ENCODE measurements at places on chromosomes 13 and 19.
A peak's percentile ranks its signal among the peaks of the same experiment; 100 is the strongest.

- no peak for DNase-seq
Measured at GRCh38 chr13:91930687-91931086, 532.3 kb downstream of the GPC5 start.

DNA sequence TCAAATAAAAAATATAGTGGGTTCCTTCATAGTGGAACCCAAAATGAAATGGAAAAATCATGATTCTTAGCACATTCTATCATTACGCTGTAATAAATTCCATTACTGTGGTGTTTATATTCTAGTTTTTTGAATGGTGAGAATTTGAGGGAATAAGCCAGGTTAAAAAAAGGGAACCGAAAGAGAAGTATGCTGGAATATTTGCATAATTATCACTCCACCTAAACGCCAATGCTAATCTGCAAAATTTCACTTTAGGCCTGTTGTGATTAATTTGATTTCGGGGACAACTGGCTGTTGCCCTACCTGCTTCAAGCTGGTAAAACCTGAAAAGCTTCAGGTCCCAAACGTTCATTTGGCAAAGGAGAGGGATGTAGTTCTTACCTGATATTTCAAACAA is 32.1 kb upstream of the SCEL start:
- no peak for DNase-seq

- no peak for DNase-seq
Measured at GRCh38 chr19:4080473-4080872, 13.8 kb upstream of the ZBTB7A start.

DNA sequence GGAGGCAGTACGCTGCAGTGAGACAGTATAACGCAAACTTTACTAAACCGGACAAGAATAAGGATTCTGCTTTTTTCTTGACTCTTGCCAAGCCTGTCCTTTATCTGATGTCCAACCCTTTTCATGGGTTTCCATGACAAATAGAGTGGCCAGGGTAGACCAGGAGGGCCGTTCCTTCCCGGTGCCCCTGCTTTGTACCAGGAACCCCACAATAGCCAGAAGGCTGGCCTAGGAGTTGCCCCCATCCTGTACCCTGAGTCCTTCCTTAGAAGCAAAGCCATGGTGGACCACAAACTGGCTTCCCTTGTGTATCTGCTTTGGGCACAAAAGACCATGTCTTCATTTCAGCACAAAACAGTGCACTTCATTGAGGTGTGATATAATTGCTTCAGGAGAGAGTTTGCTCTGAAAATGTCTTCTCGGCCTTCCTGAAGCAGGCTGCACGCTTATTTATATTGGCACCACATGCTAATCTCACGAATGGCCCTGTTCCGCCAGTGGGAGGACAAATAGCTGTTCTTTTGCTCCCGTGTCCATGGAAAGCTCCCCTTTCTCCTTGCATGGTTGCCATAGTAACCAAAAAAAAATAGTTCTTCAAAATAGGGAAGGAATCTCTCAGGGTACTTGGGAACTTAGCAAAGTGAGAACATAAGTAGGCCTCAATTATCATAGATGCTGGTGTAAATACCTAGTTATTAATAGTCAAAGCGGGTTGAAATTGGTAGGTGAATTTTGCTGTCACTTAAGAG is 222.1 kb downstream of the ZIC5 start:
- no peak for DNase-seq

GRCh38 chr19:49718511-49718910 is 27.6 kb downstream of the CPT1C start:
- no peak for DNase-seq

DNA sequence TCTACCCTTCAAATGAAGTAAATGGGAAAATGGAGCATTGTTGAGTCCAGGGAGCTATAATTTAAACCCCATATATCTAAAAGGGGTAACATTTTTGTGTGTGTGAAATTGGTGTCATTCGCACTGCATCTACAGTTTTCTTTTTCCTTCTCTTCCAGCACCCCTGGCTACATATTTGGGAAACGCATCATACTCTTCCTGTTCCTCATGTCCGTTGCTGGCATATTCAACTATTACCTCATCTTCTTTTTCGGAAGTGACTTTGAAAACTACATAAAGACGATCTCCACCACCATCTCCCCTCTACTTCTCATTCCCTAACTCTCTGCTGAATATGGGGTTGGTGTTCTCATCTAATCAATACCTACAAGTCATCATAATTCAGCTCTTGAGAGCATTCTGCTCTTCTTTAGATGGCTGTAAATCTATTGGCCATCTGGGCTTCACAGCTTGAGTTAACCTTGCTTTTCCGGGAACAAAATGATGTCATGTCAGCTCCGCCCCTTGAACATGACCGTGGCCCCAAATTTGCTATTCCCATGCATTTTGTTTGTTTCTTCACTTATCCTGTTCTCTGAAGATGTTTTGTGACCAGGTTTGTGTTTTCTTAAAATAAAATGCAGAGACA is 28.6 kb downstream of the ALOX5AP start:
- no peak for DNase-seq

- DNase-seq: no peak
Measured at GRCh38 chr19:6221878-6222746, 57.7 kb downstream of the MLLT1 start.

DNA sequence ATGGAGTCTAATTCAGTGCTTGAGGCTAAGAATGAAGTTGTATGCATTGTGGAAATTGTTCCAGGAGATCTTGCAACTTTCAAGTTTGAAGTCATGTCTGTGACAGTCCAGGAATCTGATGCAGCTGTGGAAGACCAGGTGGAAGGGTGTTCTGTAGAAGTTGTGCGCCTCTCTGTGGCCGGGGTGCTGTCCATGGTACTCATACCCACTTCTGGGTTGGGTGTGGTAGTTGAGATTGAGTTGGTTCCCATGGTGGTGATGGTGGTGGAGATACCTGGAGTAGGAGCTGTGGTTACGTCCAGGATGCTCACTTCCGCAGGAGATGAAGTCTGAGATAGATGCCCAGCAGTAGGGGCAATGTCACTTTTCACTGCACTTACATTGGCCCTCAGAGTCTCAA is 44.3 kb downstream of the MUC16 start:
- no peak for DNase-seq

GRCh38 chr13:46342538-46342937 is 44.5 kb downstream of the RUBCNL start:
- no peak for DNase-seq

DNA sequence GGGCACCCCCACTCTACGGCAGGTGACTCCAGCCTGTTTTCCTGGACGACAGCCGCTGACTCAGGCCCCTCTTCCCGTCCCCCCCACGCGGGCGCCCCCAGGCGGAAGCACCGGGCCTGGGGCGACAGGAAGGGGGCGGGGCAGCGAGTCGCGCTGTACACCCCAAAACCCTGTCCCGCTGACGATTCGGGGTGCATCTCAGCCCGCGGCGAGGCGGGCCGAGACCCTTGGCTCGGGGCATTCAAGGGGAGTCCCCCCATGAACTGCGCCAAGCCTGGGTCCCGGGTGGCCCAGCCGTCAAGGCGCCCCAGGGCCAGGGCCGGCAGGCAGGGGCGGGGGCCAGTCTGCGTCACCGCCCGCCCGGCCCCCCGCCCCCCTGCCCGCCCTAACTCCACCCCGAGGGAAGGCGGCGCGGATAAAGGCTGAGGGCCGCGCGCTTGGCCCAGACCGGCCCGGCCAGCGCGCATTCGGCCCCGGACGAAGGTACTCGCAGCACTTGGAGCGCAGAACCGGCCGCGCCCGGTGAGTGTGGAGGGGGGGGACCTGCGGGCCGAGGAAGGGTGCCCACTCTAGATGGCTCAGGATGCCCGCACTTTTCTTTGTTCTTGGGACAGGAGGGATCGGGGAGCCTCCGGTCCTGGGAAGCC is at the start of gene MIDN:
Gene MIDN (plus strand): TSS at position 445 of the 647 bp plus-strand sequence. CDS start 1,714 bp downstream, outside the sequence.
- DNase-seq: peak; percentile 47

DNA sequence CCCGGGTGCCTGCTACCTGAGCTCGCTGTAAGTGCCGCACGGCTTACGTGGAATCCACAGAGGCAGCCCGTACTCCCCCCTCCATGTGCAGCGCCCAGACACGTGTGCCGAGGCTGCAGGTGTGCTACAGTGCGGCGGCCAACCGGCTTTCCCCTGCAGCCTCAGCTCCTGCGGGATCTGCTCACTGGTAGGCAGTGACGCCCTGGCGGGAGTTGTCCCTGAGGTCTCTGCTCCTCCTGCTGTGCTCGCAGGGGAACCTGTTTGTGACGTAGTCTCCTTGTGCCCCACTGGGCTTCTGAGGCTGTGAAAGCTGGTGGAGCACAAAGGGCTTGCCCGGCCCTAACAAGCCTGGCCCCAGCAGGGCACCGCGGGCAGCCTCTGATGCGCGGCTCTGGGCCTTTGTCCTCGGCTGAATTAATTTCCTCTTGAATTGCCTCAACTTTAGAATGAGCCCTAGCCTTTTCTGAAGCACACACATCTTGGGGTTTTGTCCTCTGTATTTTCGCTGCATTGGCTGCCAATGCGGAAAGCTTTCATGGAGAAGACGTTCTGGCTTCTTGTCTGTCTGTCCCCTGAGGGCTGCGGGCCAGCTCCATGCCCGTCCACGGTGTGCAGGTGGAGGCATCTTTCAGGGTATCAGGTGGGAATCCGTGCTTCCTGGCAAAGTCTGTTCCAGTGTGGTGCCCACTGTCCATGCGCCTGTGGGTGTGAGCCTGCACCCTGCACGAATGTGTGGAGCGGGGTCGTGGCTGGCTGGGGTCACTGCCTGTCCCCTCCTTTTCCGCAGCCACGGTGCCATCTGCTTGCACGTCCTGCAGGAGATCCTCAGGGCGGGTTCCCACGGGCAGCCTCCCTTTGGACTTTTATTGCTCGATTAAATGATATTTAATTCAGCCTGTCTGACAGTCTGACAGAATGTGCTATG is 77.3 kb upstream of the MCF2L start:
- no peak for DNase-seq

GRCh38 chr19:7292950-7293761 is 1.1 kb downstream of the INSR start:
- DNase-seq: no peak

GRCh38 chr13:37207691-37208451 is 102.4 kb upstream of the CSNK1A1L start:
- no peak for DNase-seq

All from GM18507 (cell line).